Prostate gland (tissue), 2 donors: ENCODE measurements at places on chromosomes 1 and 21. TPM values are rescaled to one million over a fixed set of nuclear protein-coding genes. Genes with fewer than 3 reads are reported as not detected.

GRCh38 chr1:169312084-169312954 is 55.3 kb downstream of the NME7 start:
- H3K4me3 ChIP-seq, result no peak overlapping the region
- no peaks in the 10 kb centered on the region for H3K4me1 ChIP-seq
- no peaks in the 10 kb centered on the region for H3K36me3 ChIP-seq
- no peaks in the 10 kb centered on the region for H3K27me3 ChIP-seq
- H3K27ac ChIP-seq, result no peak overlapping the region

Gene CCDC185
- total RNA-seq, result 2.7 TPM

- peak overlapping the region; percentile 54 for H3K27ac ChIP-seq
- H3K27me3 ChIP-seq, result no peaks in the 10 kb centered on the region
- peaks cover 2% of the 10 kb centered on the region for H3K4me1 ChIP-seq
- no peak overlapping the region for H3K4me3 ChIP-seq
- no peaks in the 10 kb centered on the region for H3K36me3 ChIP-seq
- no peak for DNase-seq
Measured at GRCh38 chr1:112358061-112358770, 37.8 kb upstream of the CTTNBP2NL start.

- H3K27ac ChIP-seq, result no peak overlapping the region
- no peak for DNase-seq
- H3K4me3 ChIP-seq, result no peak overlapping the region
Measured at GRCh38 chr1:46310321-46310720, 6.8 kb downstream of the UQCRH start.

DNA sequence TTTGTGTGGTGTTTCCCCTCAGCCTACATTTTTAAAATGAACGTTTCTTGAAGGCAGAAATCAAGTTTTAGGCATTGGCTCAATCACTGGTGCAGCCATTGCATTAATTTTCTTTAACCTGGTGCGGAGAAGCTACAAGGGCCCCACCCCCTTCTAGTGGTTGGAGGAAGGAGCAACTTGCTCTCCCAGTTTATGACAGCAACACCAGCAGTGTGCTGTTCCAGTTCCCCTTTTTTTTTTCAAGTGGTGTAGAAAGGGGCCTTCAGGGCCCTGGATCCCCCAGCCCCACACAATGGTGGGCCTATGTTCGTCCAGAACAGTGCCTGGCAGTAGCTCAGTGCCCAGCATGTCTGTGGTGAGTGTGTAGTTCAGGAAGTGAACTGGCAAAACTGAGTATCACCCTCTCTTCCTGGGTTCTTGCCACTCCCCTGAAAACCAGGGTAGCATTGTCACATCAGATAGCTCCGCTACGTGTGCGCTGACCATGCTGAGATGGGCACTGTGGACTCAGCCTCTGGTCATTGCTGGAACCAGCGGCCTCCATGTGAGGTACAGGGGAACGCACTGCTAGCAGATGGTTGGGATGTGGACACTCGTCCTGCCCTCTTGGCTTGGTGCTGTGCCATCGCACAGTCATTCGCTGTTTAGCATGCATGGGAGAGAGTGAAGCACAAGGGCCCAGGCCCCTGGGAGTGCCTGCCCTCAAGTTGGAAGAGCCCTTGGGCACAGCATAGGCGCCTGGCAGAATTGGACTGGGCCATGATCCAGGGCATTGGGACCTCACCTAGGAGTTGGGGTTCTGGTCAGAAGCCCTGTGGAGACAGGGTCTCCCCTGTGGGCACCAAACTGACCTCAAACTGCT is 7.2 kb downstream of the ARF1 start:
- H3K36me3 ChIP-seq, result no peaks in the 10 kb centered on the region
- no peaks in the 10 kb centered on the region for H3K27me3 ChIP-seq
- H3K4me1 ChIP-seq, result peaks cover 66% of the 10 kb centered on the region

DNA sequence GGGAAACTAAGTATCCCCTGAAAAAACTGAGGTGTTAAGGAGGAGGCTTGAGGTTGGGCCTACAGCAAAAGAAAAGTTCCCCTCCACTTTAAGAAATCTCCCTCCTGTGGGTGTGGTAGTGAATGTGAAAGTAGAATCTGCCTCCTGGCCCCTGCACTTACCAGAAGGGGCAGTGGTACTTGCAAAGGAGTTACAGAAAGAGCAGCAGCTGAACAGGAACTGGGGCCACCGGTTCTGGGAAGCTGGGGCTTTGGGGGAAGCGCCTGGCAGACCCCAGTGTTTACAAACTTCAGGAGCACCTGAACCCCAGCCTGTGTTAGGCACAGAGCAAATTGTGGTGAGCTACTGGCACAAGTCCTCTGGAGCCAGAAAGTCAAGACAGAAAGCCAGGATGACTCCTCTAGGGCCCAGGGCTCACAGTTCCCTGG is 250.2 kb upstream of the FGGY start:
- no peak overlapping the region for H3K4me3 ChIP-seq
- no peak overlapping the region for H3K27ac ChIP-seq
- no peaks in the 10 kb centered on the region for H3K27me3 ChIP-seq
- DNase-seq, result peak; percentile 24

DNA sequence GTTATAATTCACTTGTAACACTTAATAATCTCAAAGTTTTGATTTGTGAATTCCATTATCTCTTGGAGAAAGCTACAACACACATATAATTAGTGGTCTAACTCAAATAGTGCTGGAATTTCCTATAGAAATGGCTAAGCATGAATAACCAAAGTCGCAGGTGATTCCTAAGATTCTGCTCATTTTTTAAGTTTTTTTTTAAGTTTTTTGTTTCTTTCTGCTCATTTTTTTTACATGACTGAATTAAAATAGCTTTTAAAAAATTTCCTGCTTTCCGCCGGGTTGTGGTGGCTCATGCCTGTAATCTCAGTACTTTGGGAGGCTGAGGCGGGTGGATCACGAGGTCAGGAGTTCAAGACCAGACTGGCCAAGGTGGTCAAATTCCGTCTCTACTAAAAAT is 90.4 kb downstream of the APP start:
- H3K4me3 ChIP-seq, result no peak overlapping the region
- H3K27me3 ChIP-seq, result no peaks in the 10 kb centered on the region
- H3K36me3 ChIP-seq, result no peaks in the 10 kb centered on the region
- no peak overlapping the region for H3K27ac ChIP-seq
- DNase-seq, result no peak
- no peaks in the 10 kb centered on the region for H3K4me1 ChIP-seq

DNA sequence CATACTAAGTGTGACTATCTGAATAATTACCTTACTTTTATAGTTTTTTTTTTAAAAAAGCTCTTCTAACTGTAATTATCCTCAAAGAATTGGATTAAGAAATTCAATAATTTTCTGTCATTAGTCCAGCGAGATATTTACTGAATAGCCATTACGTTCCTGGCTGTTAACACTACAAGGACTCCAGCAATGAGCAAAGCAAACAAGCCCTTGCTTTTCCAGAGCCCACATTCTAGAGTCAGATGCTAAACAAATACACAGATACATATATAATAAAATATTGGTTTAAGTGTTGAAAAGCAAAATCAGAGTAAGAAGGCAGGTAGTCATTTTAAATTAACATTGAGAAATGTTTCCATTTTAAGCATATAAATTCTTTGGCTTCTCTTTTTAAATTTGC is 118.4 kb downstream of the ATF6 start:
- no peaks in the 10 kb centered on the region for H3K27me3 ChIP-seq
- H3K4me1 ChIP-seq, result no peaks in the 10 kb centered on the region
- H3K36me3 ChIP-seq, result no peaks in the 10 kb centered on the region
- no peak overlapping the region for H3K27ac ChIP-seq
- H3K4me3 ChIP-seq, result no peak overlapping the region

DNA sequence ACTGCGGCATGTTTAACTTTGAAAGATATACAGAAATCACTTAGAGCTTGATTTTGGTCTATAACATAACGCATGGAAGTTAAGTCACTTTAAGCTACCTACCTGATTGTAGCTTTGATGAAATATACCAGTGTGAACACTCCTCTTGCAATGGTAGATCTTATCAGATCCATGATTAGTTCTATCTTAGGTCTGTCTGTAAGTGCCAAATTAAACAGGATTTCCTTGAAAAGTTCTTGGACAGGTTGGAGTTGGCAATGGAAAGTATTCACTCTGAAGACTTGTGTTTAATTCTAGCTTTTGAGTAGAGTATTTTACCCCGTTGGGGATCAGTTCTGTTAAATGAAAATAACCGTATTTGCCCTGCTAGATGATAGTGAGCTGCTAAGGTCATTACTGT is 4.1 kb upstream of the ADGRL4 start:
- H3K27ac ChIP-seq, result no peak overlapping the region
- no peaks in the 10 kb centered on the region for H3K36me3 ChIP-seq
- H3K27me3 ChIP-seq, result no peaks in the 10 kb centered on the region
- H3K4me1 ChIP-seq, result no peaks in the 10 kb centered on the region
- DNase-seq, result no peak

Gene ARHGEF10L
- 26.0 TPM for total RNA-seq
